Prostate gland (tissue), 2 donors: ENCODE measurements at places on chromosomes 11 and 22. TPM values are rescaled to one million over a fixed set of nuclear protein-coding genes. Genes with fewer than 3 reads are reported as not detected.

ABCC8 gene
- total RNA-seq = 5.7 TPM

DNA sequence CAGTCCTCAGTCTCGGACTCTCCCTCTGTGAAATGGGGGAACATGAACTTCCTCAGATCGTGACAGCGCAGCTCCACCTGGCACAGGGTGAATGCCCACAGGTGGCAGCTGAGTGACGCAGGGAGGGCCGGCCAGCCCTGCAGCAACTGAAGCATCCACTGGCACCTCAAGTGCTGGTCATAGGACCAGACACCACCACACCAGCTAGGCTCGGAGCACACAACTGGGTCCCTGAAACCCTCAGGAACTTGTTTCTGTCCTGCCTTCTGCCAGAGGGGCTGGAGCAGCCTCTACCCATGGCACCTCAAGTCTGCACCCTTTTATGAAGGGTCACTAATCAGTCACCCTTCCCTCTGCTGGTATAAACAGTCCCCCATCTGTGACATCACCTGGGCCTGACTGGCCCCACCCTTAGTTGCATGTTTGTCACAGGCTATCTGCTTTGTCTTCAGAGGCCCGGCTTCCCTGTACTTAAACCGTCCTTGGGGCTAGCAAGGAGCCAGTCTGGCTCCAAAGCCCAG lies 7.4 kb upstream of the CDC42BPG start:
- H3K27me3 ChIP-seq = no peaks in the 10 kb centered on the region
- no peak overlapping the region for H3K27ac ChIP-seq
- no peak for DNase-seq
- H3K4me1 ChIP-seq = no peaks in the 10 kb centered on the region
- peaks cover 3% of the 10 kb centered on the region for H3K36me3 ChIP-seq
- no peak overlapping the region for H3K4me3 ChIP-seq

- H3K27ac ChIP-seq = no peak overlapping the region
- H3K4me3 ChIP-seq = no peak overlapping the region
- H3K36me3 ChIP-seq = no peaks in the 10 kb centered on the region
- DNase-seq = no peak
- H3K27me3 ChIP-seq = no peaks in the 10 kb centered on the region
Measured at GRCh38 chr11:97902828-97903227, 1117.9 kb upstream of the CNTN5 start.

DNA sequence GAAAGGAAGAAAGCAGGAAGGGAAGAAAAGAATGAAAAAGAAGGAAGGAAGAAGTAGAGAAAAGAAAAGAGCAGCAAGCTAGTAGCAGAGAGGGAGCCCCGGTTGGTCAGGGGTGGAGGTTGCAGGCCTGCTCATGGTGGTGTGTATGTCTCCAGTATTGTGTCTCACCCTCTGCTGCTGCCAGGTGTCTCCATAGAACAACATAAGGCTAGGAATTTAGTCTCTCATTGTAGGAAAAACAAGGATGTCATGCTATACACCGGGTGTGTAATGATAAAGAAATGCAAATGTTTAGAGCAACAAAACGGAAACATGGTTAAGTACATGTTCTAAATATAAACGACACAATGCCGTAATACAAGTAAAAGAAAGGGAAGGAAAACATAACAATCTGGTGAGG lies 342.5 kb downstream of the NTM start:
- no peak for DNase-seq
- H3K36me3 ChIP-seq = no peaks in the 10 kb centered on the region
- no peaks in the 10 kb centered on the region for H3K27me3 ChIP-seq

DNA sequence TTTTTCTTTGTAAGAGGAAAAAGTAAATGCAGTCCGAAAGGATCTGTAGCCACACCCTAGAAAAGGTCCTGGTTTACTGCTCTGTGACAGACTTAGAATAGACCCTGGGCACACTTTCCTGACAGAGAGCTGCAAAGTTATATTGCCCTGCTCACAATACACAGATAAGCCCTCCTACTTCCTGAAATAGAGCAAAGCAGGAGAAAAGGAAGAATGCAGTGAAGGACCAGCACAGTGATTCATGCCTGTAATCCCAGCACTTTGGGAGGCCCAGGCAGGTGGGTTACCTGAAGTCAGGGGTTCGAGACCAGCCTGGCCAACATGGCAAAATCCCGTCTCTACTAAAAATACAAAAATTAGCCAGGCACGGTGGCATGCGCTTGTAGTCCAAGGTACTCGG lies 2.2 kb downstream of the CYB561A3 start:
- H3K27ac ChIP-seq = no peak overlapping the region
- DNase-seq = no peak
- H3K27me3 ChIP-seq = no peaks in the 10 kb centered on the region
- H3K36me3 ChIP-seq = no peaks in the 10 kb centered on the region
